ENCODE measurements at places on chromosomes 7 and 10.

DNA sequence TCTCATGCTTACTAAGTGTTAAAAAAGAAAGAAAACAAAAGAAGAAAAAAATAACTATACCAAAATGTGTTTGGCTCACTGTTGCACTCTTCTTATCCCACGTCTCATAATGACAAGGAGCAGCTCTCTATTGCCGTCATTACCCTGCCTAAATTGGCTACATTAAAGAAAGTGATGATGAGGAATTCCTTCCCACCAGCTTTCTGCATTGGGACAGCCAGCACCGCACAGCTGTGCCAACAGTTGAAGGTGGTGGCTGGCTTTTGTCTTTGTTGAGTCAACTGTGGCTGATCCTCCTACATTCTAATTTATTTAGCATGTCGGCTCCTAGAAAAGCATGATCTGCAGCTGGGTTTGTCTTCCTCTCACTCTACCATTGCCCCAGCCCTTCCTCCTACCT, 751.8 kb downstream of the KCNMA1 start:
- DNase-seq, result peak; percentile 44

- no peak for DNase-seq
Observed at GRCh38 chr7:144908943-144909556, 73.2 kb upstream of the TPK1 start.

DNA sequence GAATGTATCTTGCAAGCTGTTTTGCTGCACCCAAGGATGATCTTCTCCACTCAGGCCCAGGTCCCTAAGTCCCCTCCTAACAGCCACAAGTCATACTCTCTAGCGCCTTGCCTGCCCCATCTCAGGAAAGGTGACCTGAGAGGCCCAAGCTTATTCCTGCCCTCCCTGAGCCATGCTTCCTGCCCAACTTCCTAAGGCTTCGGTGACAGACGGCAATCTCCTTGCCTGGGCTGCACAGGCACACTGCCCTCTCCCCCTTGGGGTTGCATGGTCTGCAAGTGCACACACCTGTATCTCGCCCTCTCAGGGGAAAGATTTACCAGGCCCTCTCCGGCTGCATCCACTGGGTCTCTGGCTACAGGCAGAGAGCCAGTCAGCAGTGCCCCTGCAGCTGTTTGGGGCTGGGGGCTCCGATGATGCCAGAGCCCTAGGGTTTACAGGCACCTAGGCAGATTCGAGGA, 771 bp upstream of the ADIRF start:
- no peak for DNase-seq

DNA sequence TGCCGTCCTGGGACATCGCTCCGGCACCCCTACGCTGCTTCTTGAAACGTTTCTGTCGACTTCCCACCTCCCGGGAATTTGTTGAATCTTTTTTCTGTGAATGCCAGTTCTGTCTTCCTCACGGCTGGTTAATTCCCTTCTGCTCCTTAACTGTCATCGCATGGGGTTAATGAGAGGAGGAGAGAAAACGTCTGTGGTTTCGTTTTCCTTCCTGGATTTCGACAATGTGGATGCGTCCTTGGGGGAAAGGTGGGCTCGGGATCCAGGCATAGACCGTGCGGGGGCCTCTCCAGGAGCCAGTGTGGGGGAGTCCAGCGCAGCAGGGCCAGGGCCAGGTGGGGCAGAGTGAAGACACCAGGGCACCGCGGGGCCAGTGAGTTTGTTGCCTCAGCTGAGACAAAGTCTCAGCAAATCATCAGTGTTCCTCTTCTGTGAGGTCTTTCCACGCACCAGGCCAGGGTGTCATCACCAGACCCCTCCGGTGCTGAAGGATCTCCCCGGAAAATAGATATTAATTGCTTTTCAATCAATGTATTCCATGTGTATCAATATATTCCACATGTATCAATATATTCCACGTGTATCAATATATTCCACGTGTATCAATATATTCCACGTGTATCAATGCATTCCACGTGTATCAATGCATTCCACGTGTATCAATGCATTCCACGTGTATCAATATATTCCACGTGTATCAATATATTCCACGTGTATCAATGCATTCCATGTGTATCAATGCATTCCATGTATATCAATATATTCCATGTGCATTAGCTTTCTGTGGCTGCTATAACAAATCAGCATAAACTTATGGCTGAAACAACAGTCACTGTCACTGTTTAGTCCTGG, 33.7 kb upstream of the CFAP46 start:
- no peak for DNase-seq

GRCh38 chr7:29432721-29433120, 130.9 kb upstream of the PRR15 start:
- DNase-seq, result no peak

Measured in SK-N-DZ (cell line).